Testis (tissue), 5 donors: ENCODE measurements at places on chromosomes 6 and 20.

DNA sequence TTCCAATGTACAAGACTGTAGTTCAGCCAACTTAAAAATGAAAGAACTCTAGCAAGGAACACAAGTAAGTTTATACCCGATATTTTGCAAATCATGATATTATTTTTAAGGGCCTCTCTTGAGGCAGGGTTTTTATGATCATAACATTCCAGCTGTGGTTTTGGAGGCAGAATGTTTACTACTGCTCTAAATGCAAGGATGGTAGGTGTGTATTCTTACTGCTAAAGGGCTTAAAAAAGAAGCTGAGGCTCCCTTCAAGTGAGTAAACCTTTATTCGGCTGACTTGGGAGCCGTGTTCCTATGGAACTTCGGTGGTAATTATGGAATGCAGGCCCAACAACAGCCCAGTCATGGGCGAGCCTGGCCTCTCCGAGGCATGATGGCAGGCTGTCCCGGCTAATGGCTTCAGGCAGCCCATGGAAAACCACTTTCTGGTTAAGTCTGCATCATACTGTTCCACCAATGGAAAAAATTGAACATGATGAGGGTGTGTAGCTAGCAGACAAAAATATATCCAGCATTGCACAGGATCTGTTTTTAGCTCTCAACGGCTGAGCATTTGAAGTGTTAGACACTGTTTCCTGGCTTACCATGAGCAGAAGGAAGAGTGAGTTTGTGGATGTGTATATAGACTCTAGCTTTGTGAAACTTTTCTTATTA is 111.5 kb downstream of the TIAM2 start:
- H3K4me1 ChIP-seq: no peaks in the 10 kb centered on the region
- no peak for DNase-seq
- H3K4me3 ChIP-seq: no peak overlapping the region

DNA sequence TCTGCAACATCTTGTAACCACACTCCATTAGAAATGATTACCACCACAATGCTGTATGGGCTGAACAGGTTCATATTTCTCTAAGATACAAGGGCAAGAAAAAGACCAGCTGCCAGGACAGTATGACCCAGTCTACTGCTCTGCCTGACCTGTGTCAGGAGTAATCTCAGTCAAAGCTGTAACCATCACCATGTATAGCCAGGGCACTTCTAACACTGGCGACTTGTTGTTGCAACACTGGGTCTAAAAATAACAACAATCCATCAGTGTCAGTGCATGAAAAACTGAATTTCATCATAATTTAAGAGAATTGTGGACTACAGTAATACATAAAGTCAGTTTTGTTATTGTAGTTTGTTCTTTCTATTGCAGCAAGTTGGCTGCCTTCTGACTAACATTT is 738.6 kb upstream of the ADGRB3 start:
- no peak overlapping the region for H3K4me3 ChIP-seq
- no peaks in the 10 kb centered on the region for H3K27me3 ChIP-seq
- H3K4me1 ChIP-seq: no peaks in the 10 kb centered on the region
- no peak overlapping the region for H3K27ac ChIP-seq

DNA sequence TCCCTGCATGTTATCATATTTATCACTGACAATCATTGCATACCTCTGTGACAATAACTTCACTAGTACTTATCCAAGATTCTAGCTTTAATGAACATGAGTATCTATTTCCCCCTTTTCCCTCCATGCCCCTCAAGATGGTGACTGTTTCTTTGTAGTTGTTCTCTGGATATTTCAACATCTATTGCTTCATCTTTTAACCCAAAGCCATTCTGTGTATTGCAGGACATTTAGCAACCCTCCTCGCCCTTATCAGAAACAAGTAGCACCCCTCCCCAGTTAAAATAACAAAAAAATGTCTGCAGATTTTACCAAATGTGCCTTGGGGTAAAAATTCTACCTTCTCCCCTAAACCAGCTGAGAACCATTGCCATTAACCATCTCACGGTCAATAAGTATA is 979.8 kb upstream of the MANEA start:
- H3K4me3 ChIP-seq: no peak overlapping the region
- H3K27me3 ChIP-seq: no peaks in the 10 kb centered on the region
- H3K36me3 ChIP-seq: no peaks in the 10 kb centered on the region
- no peak overlapping the region for H3K27ac ChIP-seq

- no peak overlapping the region for H3K4me3 ChIP-seq
- H3K27me3 ChIP-seq: no peaks in the 10 kb centered on the region
- H3K27ac ChIP-seq: no peak overlapping the region
- H3K36me3 ChIP-seq: no peaks in the 10 kb centered on the region
These were observed 134.2 kb downstream of the CARMIL1 start for GRCh38 chr6:25413207-25413905.

DNA sequence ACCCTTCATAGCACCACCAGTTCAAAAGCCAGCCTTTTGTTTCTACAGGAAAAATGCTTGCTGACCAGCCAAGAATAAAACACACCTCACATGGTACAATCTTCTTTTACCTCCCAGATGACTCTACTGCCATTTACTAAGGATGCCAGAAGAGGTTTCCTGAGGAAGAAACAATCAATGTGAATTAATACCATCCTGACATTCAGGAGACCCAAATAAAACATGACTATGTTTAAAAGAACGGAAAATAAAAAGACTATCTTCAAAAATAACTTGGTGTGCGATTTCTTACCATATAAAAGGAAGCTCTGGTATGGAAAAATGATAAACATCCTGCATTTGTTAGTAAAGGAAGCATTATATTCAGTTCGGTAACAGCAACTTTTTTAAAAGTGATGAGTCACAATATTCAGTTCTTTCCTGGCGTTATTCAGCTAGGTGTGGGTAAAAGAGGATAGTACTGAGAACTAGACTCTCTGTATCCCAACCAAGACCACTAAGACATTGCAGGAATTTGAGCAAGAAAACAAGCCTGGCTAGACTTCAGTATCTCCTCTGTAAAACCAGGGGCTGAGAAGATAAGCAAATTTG is 16.3 kb downstream of the COL21A1 start:
- H3K27me3 ChIP-seq: no peaks in the 10 kb centered on the region
- no peak overlapping the region for H3K27ac ChIP-seq
- DNase-seq: no peak
- no peak overlapping the region for H3K4me3 ChIP-seq

GRCh38 chr6:6891949-6892461 is 215.8 kb upstream of the RREB1 start:
- H3K36me3 ChIP-seq: no peaks in the 10 kb centered on the region
- DNase-seq: no peak
- H3K27me3 ChIP-seq: no peaks in the 10 kb centered on the region
- peaks cover 27% of the 10 kb centered on the region for H3K4me1 ChIP-seq
- H3K4me3 ChIP-seq: no peak overlapping the region
- no peak overlapping the region for H3K27ac ChIP-seq

GRCh38 chr6:85942844-85943243 is 300.2 kb upstream of the SYNCRIP start:
- H3K4me3 ChIP-seq: no peak overlapping the region
- H3K4me1 ChIP-seq: peaks cover 5% of the 10 kb centered on the region
- no peaks in the 10 kb centered on the region for H3K27me3 ChIP-seq
- no peak overlapping the region for H3K27ac ChIP-seq
- no peak for DNase-seq

DNA sequence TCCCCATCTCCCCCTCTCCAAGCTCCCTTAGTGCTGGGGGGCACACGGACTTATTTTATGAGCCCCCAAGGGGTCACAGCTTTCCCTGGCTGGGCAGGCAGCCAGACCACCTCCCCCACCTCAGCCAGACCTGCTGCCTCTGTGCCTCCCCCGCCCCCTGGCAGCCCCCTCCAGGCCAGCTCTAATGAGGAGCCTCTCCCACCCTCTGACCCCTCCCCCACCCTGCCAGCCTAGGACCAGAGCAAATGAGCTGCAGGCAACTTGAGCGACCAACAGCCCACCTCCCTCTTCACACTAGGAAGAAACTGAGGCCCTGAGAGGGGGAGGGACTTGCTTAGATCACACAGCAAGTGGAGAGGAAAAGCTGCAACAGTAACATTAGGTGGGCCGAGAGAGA is 1.9 kb downstream of the GDF5 start:
- no peak for DNase-seq
- H3K27me3 ChIP-seq: no peaks in the 10 kb centered on the region
- no peak overlapping the region for H3K27ac ChIP-seq

DNA sequence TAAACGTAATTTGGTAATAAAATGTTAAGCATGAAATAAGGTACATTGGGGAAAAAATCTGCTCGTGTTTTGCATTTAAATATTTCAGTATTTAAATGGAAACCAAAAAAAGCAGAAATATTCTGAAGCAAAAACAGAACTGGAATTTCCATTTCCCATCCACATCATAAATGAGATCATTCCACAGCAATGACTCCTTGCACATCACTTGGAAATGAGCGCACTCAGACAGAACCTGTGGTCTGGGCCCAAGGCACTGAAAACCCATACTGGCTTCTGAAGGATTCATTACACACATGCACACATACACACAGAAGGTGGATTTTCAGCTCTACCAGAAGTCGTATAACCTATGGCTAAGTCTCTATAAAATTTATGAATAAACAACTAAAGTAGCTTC is 174.8 kb downstream of the IBTK start:
- no peaks in the 10 kb centered on the region for H3K36me3 ChIP-seq
- no peaks in the 10 kb centered on the region for H3K27me3 ChIP-seq
- no peaks in the 10 kb centered on the region for H3K4me1 ChIP-seq
- H3K27ac ChIP-seq: no peak overlapping the region

DNA sequence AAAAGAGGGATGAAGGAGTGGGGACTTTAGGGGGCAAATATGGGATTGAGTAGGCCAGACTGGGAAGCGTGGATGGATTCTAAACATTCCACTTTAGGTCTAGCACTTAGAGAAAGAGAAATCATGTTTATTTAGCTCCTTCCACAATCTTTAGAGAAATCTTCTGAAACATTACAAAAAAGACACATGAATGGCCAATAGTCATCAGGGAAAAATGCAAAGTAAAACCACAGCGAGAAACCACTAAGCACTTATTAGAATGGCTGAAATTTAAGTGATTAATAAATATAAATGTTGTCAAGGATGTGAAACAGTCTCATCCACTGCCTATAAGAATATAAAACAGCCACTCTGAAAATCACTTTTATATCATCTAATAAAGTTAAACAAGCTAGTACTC is 46.9 kb downstream of the HLA-A start:
- no peaks in the 10 kb centered on the region for H3K4me1 ChIP-seq
- H3K27me3 ChIP-seq: no peaks in the 10 kb centered on the region
- DNase-seq: no peak
- no peaks in the 10 kb centered on the region for H3K36me3 ChIP-seq
- no peak overlapping the region for H3K4me3 ChIP-seq

- H3K27me3 ChIP-seq: no peaks in the 10 kb centered on the region
- no peaks in the 10 kb centered on the region for H3K4me1 ChIP-seq
- H3K4me3 ChIP-seq: no peak overlapping the region
- H3K36me3 ChIP-seq: no peaks in the 10 kb centered on the region
These were observed 14.4 kb downstream of the DUSP22 start for GRCh38 chr6:306641-307061.

DNA sequence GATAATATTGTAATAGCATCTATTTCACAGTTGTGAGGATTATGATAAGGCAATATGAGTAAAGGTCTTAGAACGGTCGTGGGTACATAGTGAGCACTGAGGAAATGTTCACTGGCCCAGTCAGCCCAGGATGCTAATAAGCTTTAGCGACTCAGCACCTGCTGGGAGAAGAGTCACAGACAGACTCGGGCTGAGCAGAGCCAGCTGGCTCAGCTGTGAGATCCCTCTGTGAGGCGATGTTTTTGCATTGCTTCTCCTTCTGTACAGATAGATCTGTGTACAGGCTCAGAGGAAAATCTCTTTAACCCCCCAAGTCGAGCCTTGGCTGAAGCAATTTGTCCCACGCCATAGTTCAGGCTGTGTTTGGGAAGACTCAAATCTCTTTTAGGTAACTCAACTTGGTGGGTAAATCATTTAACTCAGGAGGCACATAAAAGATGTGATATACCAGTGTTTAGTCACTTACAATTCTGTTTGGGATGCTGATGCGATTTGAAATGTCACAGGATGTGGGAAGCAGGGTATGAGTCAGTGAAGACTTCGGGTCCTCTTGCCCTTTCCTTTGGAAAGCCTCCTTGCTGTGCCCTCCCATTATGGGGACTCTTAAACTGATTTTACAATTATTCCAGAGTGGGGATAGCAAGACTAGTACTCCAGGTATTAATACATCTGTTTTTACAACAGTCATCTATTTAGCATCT is 53.1 kb downstream of the PHACTR1 start:
- no peaks in the 10 kb centered on the region for H3K36me3 ChIP-seq
- H3K27me3 ChIP-seq: no peaks in the 10 kb centered on the region
- no peak for DNase-seq

GRCh38 chr6:148440877-148441453 is 98.3 kb downstream of the SASH1 start:
- no peaks in the 10 kb centered on the region for H3K36me3 ChIP-seq
- no peak overlapping the region for H3K4me3 ChIP-seq
- no peaks in the 10 kb centered on the region for H3K27me3 ChIP-seq
- peak; percentile 73 for DNase-seq

- H3K4me3 ChIP-seq: no peak overlapping the region
- H3K27ac ChIP-seq: no peak overlapping the region
- no peaks in the 10 kb centered on the region for H3K4me1 ChIP-seq
These were observed 224.3 kb upstream of the TSHZ2 start for GRCh38 chr20:52747845-52748284.

- no peak for DNase-seq
- H3K36me3 ChIP-seq: no peaks in the 10 kb centered on the region
- H3K27me3 ChIP-seq: no peaks in the 10 kb centered on the region
- H3K4me3 ChIP-seq: no peak overlapping the region
- H3K4me1 ChIP-seq: no peaks in the 10 kb centered on the region
These were observed 170.4 kb downstream of the HTR1B start for GRCh38 chr6:77292564-77293546.

- no peaks in the 10 kb centered on the region for H3K27me3 ChIP-seq
- no peak for DNase-seq
- H3K4me1 ChIP-seq: peaks cover 12% of the 10 kb centered on the region
- H3K4me3 ChIP-seq: no peak overlapping the region
These were observed 120.4 kb downstream of the MYLK4 start for GRCh38 chr6:2630359-2630758.

GRCh38 chr6:119333707-119334295 is 15.8 kb downstream of the MAN1A1 start:
- H3K27ac ChIP-seq: no peak overlapping the region
- DNase-seq: no peak
- no peaks in the 10 kb centered on the region for H3K27me3 ChIP-seq
- H3K36me3 ChIP-seq: no peaks in the 10 kb centered on the region
- H3K4me1 ChIP-seq: no peaks in the 10 kb centered on the region
- H3K4me3 ChIP-seq: no peak overlapping the region

GRCh38 chr6:5174244-5174643 is 86.5 kb downstream of the LYRM4 start:
- no peak overlapping the region for H3K4me3 ChIP-seq
- H3K27ac ChIP-seq: no peak overlapping the region
- no peaks in the 10 kb centered on the region for H3K36me3 ChIP-seq
- no peaks in the 10 kb centered on the region for H3K4me1 ChIP-seq
- no peak for DNase-seq
- H3K27me3 ChIP-seq: no peaks in the 10 kb centered on the region

GRCh38 chr6:51273228-51273961 is 454.7 kb downstream of the TFAP2B start:
- DNase-seq: no peak
- H3K4me3 ChIP-seq: no peak overlapping the region
- H3K27ac ChIP-seq: no peak overlapping the region
- H3K27me3 ChIP-seq: no peaks in the 10 kb centered on the region
